ENCODE measurements at places on chromosomes 1 and 21.

DNA sequence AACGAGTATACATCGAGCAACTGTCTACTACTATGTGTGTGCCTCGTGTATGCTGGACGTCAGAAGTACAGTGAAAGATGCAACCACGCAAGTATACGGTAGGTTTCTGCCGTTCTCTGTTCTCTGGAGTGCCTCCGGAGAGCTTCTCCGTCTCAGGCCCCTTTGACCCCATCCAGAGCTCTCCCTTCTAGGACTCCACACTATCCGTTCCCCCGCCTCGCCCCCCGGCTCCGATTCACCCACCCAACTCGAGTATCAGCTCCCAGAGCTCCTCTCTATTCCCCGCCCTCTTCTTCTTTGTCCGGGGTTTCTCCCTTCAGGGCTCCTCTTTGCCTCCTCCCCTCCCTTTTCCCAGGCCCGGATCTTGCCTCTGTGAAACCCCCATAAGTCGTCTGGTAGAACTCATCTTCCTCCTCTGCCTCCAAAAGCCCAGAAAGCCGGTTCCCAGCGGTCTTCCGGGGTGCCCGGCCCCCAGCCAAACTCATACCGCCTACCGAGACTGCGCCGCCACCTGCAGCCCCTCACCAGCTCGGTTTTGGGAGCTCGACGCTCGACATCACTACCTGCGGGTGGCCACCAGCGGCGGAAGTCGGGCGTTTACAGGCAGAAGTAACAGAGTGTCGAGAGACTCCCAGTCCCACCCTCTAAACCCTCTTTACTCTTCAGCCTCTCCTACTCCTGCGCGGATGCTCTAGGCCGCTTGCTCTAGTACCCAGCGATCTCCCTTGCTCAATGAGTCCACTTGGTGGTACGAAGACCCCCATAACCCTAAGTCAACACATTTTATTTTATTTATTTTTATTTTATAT is at the start of gene VPS72:
VPS72 (minus strand) TSS at position 561 of the 809 bp plus-strand sequence; CDS start at position 485, 76 bp downstream.
- DNase-seq: peak; percentile 91

GRCh38 chr1:111441573-111442192 is 7.4 kb downstream of the WDR77 start:
- DNase-seq: no peak

DNA sequence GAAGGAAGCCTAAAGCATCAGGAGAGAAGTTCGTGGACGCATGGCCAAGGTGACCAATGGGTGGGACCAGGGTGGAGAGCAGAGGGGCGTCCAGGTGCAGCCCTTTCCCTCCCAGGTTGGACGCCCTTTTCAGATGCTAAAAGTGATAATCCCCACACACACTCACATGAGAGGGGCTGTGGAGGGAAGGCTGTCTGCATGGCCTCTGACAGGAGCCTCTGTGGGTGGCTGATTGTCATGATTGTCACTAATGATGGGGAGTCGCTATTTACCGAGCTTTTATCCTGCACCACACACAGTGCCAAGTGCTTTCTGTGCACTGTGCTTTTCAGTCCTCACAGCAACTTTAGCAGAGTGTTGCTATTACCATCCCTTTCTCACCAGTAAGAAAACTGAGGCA is 27.1 kb upstream of the C1QA start:
- DNase-seq: no peak

DNA sequence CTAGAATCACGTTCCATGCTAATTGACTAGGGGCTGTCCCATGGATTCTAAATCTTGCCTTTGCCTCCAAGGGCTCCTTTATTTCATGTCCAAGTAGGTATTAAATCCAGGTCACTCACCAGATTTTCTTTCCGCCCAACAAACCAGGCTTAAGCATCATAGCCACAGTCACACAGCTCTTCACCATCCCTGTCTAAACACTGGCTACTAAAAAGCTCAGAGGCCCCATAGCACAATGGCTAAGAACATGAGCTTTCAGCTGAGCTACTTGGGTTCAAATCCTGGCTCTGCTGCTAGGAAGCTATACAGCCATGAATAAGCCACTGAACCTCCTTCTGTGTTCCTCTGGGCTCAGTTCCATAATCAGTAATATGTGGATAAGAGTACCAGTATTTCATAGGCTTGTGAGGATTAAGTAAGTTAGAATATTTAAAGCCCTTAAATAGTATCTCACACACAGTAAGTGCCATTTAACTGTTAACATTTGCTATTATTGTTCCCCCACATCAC is 277.2 kb upstream of the GJB5 start:
- DNase-seq: no peak

DNA sequence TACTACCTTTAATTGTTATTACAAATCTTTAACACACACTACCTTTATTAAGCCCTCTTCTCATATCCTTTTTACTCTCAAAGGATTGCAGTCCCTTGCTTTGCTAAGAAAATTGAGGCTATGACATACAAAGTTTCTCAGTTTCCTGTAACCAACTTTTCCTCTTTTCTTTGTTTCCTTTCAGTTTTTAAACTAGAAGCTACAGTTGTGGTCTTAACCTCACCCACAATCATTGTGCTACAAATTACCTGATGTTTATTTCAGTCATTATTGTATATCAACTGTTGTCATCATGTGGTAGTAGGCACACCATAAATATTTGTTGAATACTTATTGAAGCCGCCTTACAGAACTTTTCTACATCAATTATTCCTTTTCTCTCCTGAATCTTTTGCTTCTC is 51.8 kb downstream of the SLAMF6 start:
- no peak for DNase-seq

DNA sequence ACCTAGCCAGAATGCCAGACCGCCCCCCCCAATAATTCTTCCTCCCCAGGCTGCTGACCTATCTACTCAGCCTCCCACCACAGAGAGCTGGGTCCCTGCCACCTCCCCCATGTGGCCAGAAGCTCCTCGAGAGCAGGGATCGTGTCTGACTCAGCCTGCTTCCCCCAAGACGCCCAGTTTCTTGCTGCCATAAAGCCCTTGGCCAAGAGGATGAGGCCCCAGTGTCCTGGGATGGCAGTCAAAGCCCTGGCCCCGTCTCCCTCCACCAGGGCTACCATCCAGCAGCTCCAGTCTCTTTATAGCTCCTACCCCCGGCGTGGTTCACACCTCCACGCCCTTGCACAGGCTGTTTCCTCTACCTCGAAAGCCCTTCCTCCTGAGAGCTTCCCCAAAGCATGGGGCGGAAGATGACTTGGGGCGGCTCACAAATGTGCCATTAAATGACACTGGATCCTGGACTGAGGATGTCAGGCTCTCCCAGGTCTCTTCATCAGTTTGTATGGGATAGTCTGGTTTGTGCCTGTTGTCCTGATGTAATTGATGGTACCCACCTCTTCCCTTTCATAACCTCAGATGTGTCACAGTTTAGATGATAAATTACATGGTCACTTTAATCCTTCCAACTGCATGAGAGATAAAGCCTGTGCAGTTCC is 13.2 kb downstream of the ADGRB2 start:
- DNase-seq: no peak

DNA sequence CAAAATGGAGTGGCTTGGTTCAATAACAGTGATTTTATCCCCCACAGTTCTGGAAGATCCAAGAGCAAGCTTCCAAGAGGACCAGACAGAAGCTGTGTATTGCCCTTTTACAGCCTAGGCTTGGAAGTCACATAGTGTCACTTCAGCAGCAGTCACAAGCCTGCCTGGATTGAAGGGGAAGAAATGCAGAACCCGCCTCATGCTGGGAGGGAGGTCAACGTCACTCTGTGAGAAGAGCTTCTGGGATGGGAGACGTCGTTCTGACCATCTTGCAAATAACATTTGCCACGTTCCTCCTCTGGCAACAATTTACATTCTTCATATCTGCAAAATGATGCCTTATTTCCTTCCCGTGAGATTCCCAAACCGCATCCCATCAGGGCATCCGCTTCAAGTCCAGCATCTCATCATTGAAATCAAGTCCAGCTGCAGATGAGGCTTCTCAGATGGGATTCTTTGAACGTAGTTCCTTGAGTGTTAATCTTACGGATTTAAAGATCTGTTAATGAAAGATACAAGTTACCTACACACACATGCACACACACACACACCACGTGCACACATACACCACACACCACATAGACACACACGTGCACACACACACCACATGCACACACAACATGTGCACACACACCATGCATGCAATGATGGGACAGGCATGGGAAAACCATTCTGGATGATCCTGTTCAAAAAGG is 23.9 kb upstream of the KIF1B start:
- DNase-seq: no peak

GRCh38 chr1:6867321-6867720 is 82.1 kb downstream of the CAMTA1 start:
- DNase-seq: no peak

GRCh38 chr21:27796106-27796505 is 829.2 kb upstream of the ADAMTS5 start:
- no peak for DNase-seq

DNA sequence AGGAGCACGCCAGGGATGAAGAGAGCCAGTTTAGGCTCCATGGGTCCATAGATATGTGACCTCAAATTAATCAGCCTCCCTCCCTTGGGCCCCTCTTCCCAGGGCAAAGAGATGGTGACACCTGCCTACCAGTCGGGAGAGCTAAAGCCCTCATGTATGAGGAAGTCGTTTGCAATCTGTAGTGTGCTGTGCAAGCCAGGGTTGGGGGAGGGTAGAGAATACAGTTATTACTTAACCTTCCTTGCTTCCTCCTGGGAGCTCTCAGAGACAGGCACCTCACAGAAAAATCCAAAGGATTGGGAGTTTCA is 4.0 kb downstream of the PGLYRP4 start:
- no peak for DNase-seq

DNA sequence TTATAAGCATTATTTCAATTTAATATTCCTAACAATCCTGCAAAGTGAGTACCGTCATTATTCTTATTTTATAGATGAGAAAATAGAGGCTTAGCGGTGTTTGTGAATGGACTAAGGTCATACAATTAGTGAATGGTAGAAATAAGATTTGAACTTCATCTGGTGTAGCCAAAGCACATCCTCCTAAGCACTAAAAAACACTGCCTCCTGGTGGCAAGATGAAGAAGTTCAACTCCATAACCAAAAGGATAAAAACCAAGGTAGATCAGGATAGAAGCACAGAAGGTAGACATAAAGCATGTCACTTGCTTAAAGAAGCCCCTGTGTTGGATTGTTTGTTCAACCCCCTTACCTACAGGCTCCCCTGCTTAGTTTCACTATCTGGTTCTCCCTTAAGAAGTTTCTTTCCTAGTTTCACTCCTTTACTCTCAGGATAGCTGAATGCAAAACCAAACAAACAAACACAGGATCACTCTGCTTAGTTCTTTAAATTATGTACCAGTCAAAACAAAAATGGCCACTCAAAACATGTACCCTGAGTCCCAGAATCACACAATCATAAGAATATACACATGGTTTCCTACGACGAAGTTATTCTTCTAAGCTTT is 12.7 kb upstream of the AIM2 start:
- no peak for DNase-seq

DNA sequence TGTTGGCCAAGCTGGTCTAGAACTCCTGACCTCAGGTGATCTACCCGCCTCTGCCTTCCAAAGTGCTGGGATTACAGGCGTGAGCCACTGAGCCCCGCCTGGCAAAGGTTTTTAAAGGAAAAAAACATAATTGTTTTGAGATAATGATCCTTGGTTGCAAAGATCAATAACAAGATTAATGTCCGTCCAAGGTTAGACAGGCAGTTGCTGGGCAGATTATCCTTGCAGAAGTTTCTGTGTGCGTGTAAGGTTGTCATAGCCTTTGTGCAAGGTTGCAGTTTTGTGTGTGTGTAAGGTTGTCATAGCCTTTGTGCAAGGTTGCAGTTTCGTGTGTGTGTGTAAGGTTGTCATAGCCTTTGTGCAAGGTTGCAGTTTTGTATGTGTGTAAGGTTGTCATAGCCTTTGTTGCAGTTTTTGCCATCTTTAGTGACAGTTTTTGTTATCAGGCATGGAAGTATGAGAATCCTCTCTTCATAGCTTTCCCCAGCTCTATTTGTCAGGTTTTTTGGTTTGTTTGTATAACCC is 3.6 kb downstream of the YBEY start:
- no peak for DNase-seq

- no peak for DNase-seq
Measured at GRCh38 chr1:217525773-217526490, 105.0 kb downstream of the GPATCH2 start.

GRCh38 chr1:35809114-35810095 is 1.6 kb downstream of the AGO4 start:
- DNase-seq: no peak

Measured in NCI-H1105 (cell line).